ENCODE measurements at places on chromosomes 12 and 14. TPM values are rescaled to one million over a fixed set of nuclear protein-coding genes. Genes with fewer than 3 reads are reported as not detected.

The GLIPR1L1 gene
- total RNA-seq, result not detected

The STAC3 gene
- total RNA-seq, result not detected

The RIMKLB gene
- total RNA-seq, result 33.0 TPM

The USP44 gene
- 10.2 TPM for total RNA-seq

The COPS7A gene
- total RNA-seq, result 83.2 TPM

The SENP1 gene
- total RNA-seq, result 18.3 TPM

All from smooth muscle cell of trachea (primary cell).